Cerebellum (tissue), 4 donors: ENCODE measurements at places on chromosomes 7 and 10. TPM values are rescaled to one million over a fixed set of nuclear protein-coding genes. Genes with fewer than 3 reads are reported as not detected.

The HSPA12A gene
- 63.1 TPM for total RNA-seq

DNA sequence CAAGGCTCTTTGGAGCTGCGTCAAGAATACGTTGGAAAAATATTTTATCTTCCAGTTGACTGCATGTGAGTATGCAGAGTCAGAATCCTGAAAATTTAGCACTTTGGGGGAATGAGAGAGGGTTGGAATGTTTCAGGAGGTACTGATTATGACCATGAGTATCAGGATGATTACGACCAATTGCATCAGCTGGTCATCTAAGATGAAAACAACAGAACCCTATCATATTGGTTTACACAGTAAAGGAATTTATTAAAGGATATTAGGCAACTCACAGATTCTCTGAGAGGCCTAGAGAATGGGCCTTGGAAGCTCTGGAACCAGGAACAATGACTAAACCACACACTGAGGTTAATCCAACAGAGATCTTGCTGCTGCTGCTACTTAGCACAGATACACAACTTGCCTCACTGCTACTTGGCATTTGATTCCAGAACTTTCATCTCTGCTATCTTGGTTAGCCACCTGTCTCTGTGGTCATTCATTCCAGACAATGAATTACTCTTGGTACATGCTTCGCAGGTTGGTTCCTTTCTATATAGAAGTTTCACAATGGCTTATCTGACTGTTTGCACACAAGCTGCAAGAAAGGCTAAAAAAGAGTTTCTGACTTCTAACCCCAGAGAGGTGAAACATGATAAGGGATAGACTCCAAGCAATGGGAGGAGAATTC lies 68.0 kb upstream of the CTTNBP2 start:
- DNase-seq: no peak

- no peak for DNase-seq
Observed at GRCh38 chr10:116307455-116307854, 16.8 kb upstream of the CCDC172 start.

GRCh38 chr10:68727146-68727545 lies 6.1 kb downstream of the CCAR1 start:
- DNase-seq: no peak

DNA sequence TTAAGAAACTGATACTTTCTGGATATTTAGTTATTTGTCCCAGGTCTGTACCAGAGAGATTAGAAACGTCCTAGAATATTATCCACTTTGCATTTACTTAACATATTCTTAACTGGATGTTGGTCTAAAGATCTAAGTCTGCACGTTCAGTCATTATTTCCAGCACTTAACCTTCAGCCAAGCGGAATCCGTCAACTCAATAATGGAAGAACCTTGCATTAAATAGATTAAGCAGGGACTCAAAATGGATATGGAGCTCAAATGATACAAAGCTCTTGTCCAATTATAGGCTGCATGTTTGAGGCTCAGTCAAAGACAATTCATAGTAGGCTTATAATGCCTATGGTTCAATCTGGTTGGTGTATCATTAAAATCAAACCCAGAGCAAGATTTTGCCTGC lies 162.9 kb downstream of the SEMA3D start:
- DNase-seq: no peak
